ENCODE measurements at places on chromosomes 4 and X.

DNA sequence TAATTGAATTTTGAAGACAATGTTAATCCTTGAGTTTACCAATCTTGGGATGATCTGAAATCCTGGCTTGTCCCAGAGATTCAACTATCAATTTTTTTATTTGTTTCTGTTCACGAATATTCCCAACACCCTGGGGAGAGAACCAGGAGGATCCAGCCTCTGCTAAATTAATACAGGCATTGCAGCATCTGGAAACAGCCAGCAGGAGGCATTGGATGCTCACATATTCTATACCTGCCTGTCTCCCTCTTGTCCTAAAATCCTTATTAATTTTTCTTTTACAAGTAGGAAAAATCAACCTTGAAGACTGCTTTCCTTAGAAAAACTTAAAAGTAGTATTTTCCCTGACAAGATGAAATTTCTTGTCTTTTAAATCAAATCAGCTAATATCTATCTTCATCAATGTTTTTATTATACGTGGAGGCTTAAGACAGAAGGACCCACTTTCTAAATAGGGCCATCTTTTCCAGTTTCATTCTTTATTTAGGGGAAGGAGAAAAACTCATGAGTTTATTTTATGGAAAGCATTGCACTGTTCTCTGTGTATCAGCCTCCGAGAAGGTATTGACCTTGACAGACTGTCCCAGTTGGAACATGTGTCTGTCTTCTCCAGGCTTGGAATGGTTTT, 102.4 kb downstream of the CLNK start:
- no peak for DNase-seq

DNA sequence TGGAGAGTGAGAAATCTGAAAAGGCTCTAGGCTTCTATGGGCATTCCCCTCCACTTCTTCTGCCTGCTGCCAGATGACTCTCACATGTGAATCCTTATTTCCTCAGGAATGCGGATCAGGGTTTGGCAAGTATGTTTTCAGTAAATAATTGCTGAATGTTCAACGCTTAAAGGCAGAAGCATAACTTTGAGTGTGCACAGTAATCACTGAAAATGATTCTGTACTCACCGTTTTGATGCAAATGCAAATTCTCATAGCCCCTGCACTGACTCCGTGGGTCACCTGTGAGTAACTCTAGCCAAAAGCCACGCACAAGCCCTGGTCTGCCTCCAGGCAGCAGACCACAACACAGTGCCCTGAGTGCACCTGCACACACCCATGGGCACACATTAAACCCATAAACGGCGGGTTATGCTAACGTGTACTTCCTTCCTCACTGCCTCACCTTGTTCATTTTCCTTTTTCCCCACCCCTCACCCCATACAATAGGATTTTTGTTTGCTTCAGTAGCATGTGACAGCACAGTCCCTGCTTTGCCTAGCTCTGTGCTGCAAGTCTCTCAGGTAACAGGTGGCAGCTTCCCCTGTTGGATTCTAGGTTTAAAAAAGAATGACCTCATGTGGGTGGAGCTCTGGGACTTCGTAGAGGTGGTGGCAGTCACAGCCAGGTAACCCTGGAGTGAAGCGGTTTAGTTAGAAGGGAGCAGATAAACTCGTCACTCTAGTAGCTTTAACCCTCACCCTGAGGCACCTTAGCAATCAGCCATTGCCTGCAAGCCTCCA, at the start of gene ARHGEF38:
ARHGEF38 (plus strand) TSS at position 656 of the 782 bp plus-strand sequence. CDS start 146 bp downstream, outside the sequence.
- no peak for DNase-seq

DNA sequence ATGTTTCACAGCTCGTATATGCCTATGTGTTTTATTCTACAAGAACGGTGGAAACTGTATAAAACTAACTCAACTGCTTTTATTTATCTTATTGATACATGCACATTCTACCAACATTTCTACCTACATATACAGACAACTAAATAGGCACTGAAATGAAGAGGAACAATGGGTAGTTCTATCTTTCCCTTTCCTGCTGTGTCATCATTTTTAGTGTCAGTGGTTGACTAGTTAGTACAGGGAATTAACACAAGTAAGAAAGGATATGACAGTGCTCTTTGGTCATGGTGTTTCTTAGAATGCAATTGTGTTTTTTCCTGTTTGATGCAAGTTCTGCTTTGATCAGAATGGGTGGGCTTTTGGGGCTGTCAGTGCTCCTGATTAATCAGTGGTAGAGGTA, 293.8 kb upstream of the CTSO start:
- no peak for DNase-seq

DNA sequence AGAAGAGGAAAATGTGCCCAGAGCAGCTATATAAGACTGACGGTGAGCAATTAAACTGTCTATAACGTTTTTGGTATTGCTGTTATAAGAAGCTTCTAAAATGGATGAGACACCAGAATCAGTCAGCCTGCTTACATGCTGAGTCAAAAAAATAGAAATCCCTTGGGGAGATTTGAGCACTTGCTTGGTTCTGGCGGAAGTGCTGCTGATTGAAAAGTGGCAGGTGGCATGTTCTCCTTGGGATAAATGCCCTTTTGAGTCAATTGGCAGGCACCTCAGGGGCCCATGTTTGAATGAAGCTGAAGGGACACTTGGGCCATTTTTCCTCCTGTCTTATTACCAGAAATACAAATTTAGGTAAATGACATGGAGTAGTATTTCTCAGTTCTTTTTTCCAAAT, 148.7 kb downstream of the PTCHD1 start:
- DNase-seq: no peak

DNA sequence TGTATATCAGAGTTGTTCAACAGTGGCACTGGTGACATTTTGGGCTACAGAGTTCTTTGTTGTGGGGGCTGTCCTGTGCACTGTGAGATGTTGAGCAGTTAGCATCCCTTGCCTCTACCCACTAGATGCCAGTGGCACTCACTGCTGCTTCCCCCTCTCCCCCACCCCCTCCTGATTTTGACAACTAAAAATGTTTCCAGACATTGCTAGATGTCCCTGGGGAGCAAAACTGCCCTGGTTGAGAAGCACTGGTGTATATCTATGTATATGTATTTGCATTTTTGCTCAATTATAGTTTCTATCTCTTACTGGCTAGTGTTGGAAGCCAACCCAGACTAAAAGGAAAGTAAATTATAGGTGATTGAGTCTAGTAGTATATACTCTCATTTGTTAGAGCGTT, 2.4 kb downstream of the TMEM131L start:
- no peak for DNase-seq

GRCh38 chr4:81030061-81030980, at the start of gene BMP3:
Gene BMP3, plus strand, starts transcription at chr4:81030708. Its CDS starts 577 bp downstream, at chr4:81031285.
- no peak for DNase-seq

DNA sequence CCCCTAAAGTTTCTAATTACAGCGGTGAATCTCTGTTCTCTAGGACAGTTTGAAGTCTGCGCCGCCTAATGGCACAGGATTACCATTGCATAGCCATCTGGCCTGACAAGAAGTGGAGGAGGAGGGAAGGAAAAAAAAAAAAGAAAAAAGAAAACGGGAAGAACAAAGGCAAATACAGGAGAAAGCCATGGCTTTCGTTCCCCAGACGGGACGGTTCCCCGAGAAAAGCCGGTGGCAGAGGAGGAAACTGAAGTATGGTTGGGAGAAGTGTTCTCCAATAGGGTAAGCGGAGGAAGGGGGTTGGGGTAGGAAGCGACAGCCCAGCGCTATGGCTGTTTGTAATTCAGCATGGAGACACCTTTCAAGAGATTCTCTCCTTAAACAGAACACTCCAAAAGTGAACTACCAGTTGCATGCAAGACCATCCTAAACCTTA, 80.8 kb downstream of the HMGN5 start:
- no peak for DNase-seq

DNA sequence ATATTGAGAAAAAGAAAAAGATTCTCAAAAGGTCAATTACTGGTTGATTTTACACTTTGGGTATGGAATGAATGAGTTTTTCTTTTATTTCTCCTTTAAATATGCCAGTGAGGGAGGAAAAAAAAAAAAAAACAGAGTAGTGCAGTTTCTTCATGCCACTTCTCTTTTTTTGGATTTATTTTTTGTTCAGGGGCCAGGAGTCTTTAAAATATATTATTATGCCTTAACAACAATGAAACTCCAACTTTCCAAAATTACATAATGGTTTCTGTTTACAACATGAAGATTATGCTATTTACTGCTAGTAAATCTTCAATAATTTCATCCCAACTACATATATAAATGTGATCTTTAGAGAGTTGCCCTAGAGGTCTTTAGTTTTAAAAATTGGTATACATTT, 31.9 kb downstream of the DTHD1 start:
- no peak for DNase-seq

DNA sequence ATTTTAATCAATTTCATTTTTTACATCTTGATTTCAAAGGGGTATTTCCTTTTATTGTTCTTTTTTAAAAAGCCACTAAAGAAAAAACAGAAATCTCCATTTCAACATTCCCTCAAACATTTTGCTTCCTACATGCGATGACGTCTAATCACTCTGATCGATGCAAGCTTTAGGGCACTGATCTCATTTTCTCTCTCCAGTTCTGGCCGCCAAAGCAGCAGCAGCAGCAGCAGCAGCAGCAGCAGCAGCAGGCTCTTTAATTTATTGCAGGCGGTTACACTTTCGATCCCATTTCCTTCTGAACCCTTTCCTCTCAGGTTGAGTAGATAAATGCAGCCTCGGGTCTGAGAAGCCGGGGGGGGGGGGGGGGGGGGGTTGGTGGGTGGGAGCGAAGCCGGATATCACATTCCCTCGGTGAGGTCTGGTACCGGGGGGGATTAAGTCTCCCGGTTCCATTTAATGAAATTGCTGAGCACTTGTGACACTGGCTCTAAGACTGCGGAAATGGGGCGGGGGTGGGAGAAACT, 3.4 kb upstream of the PCDH7 start:
- no peak for DNase-seq

DNA sequence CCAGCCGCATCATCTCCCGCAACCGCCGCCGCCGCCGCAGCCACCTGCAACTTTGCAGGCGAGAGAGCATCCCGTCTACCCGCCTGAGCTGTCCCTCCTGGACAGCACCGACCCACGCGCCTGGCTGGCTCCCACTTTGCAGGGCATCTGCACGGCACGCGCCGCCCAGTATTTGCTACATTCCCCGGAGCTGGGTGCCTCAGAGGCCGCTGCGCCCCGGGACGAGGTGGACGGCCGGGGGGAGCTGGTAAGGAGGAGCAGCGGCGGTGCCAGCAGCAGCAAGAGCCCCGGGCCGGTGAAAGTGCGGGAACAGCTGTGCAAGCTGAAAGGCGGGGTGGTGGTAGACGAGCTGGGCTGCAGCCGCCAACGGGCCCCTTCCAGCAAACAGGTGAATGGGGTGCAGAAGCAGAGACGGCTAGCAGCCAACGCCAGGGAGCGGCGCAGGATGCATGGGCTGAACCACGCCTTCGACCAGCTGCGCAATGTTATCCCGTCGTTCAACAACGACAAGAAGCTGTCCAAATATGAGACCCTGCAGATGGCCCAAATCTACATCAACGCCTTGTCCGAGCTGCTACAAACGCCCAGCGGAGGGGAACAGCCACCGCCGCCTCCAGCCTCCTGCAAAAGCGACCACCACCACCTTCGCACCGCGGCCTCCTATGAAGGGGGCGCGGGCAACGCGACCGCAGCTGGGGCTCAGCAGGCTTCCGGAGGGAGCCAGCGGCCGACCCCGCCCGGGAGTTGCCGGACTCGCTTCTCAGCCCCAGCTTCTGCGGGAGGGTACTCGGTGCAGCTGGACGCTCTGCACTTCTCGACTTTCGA, 654 bp downstream of the ATOH1 start:
- DNase-seq: no peak

GRCh38 chrX:4881277-4881676, 1167.8 kb upstream of the PRKX start:
- DNase-seq: no peak

GRCh38 chr4:133320576-133321170, 171.6 kb downstream of the PCDH10 start:
- no peak for DNase-seq

- DNase-seq: no peak
These were observed 54.8 kb downstream of the TBL1X start for GRCh38 chrX:9519546-9520216.

DNA sequence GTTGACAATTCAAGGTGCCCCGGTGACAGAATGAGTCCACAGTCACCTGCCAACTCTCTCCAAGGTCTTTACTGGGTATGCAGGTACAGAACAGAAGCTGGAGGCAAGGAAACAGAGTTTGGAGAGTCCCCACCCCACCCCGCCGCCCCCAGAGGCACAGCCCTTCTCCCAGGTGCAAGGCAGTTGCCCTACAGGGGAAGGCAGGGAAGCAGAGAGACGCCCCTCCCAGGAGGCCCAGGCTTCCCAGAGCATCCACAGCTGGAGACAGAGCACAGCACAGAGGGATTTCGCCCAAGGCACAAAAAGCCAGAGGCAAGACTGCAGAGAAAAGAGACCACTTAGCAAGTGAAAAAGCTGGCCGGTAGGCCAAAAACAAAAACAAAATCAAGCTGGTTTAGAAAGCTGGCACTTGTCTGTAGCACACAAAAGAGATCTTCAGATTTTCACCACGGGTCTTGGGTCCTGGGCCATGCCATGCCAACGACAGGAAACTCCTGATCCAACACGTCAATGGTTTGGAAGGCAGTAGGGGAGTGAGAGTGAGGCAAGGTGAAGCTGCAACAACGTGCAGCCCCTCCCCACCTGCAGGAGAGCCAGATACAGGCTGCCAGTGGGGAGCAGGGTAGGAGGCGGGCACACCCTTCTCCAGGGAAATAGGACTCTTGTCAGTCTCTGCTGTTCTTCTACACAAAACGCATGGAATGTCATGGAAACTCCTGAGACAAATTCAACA, 113.3 kb downstream of the AFAP1 start:
- no peak for DNase-seq

DNA sequence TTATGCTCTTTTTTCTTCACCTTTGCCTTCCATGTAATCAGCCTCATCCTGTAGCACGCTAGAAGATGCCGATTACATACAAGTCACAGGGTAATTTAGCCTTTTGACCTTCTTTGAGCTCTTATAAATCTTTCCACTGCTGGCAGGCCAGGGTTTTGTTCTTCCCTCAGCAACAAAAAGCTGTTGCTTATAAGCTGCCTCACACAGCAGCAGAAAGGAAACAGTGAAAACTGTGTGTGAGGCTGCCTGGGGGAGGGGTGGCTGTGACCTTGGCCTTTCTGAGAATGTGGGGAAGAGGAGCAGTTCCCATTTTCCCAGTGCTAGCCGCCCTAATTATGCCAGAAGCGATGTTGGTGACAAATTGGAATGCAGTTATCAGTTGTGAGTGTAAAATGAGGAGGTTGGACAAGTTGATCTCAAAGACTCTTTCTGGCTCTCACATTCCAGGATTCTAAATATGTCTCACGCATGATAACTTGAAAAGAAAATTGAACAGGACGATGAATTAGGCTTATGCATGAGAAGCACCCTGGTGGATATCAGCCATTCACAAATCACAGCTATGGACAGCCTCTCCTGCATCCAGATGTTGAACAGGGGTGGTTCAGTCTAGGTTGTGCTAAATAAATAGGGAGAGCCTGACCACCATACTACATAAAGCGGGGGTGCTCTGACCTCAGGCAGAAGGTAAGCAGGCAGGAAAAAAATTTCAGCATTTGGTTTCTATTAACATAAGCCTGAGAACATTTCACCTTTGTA, 25.7 kb downstream of the SLITRK2 start:
- no peak for DNase-seq

- DNase-seq: no peak
These were observed 225.0 kb downstream of the GRIA3 start for GRCh38 chrX:123408821-123409737.

Measured in stimulated activated CD8-positive, alpha-beta memory T cell treated with anti-CD3 and anti-CD28 coated beads, Interleukin-15, amount 100 ng/mL, for 4 hours (primary cell).